ENCODE measurements at places on chromosomes 16 and 17. TPM values are rescaled to one million over a fixed set of nuclear protein-coding genes. Genes with fewer than 3 reads are reported as not detected.

Gene SLC47A2
- total RNA-seq, result 0.17 TPM

Gene TIGD7
- 5.5 TPM for total RNA-seq

Gene FNDC8
- total RNA-seq, result not detected

Gene C17orf50
- not detected for total RNA-seq

Gene COPRS
- 85.1 TPM for total RNA-seq

GRCh38 chr17:27849474-27850185 lies 43.5 kb downstream of the LYRM9 start:
- no peaks in the 10 kb centered on the region for H3K36me3 ChIP-seq
- no peaks in the 10 kb centered on the region for H3K4me1 ChIP-seq
- no peak overlapping the region for H3K4me3 ChIP-seq
- no peak for DNase-seq

GRCh38 chr16:67164599-67165061 lies at the start of gene HSF4:
HSF4 (plus strand) TSS chr16:67164745; CDS start chr16:67164812, 67 bp downstream.
- no peak within 1 kb of the TSS for H3K27ac ChIP-seq
- H3K4me1 ChIP-seq, result peaks cover 12% of the 10 kb centered on the region
- DNase-seq, result no peak
- no peak within 1 kb of the TSS for H3K4me3 ChIP-seq
- H3K27me3 ChIP-seq, result no peaks in the 10 kb centered on the region

DNA sequence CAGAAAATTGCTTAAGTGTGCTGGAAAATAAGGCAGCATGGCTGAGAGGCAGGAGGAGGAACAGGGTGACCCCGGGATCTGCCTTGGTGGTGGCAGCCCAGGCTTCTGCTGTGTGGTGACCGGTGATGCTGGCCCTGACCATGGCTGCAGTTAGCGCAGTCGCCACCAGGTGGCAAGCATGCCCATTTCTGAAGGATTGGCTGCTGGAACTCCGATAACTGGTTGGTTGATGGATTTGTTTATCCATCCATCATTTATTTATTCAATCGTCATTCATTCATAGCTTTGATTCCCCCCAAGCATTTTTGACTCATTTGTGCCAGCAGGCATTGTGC lies 29.1 kb upstream of the ITGA3 start:
- peaks cover 31% of the 10 kb centered on the region for H3K4me1 ChIP-seq
- no peaks in the 10 kb centered on the region for H3K27me3 ChIP-seq
- H3K27ac ChIP-seq, result peak overlapping the region; percentile 96
- no peaks in the 10 kb centered on the region for H3K36me3 ChIP-seq

GRCh38 chr16:28011971-28012445 lies 51.5 kb downstream of the GSG1L start:
- no peaks in the 10 kb centered on the region for H3K4me1 ChIP-seq
- no peak overlapping the region for H3K27ac ChIP-seq
- H3K36me3 ChIP-seq, result no peaks in the 10 kb centered on the region
- H3K4me3 ChIP-seq, result no peak overlapping the region

DNA sequence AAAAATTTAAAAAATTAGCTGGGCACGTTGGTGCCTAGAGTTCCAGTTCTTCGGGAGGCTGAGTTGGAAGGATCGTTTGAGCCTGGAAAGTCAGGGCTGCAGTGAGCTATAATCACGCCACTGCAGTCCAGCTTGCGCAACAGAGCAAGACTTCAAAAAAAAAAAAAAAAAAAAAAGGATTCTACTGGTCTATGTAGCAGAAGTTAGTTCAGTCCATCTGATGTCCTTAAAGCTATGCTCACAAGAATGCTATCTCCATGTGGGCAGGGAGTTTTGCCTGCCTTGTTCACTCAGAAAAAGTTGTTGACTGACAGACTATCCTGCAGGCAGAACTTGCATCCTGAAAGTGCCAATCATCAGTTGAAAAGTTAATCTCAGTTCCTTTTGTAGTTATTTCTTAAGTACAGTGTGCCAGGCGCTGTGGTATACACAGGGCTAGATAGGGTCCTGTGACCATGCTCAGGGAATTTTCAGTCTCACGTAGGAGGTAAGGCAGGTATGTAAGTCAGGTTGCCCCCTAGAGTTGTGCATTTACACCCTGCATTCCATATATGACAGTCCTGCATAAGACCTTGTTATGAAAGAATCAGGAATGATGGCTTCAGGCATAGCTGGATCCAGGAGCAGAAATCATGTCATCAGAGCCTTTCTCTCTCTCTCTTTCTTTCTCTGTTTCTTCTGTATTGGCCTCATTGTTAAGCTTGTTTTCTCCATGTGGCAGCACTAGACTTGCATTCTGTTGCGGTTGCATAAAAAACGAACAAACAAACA lies 7.6 kb downstream of the SYT17 start:
- H3K27me3 ChIP-seq, result no peaks in the 10 kb centered on the region
- DNase-seq, result no peak
- no peak overlapping the region for H3K27ac ChIP-seq
- no peaks in the 10 kb centered on the region for H3K4me1 ChIP-seq
- H3K4me3 ChIP-seq, result no peak overlapping the region
- no peaks in the 10 kb centered on the region for H3K36me3 ChIP-seq

DNA sequence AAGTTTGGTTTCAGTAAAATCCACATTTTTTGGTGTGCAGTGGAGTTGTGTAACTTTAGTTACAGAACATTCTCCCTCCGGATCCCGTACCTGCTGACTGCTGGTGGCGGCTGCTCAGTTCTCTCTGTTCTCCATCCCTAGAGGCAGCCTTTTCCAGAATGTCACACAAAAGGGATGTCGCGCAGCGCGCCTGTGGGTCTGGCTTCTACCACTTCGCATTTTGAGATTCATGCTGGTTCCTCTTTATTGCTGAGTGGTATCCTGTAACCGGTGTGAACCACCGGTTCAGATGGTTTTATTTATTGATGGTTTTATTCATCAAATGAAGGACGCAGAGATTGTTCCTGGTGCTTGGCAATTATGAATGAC lies 981 bp upstream of the CEP131 start:
- H3K36me3 ChIP-seq, result no peaks in the 10 kb centered on the region
- peak overlapping the region; percentile 63 for H3K4me3 ChIP-seq
- H3K27ac ChIP-seq, result no peak overlapping the region
- H3K4me1 ChIP-seq, result peaks cover 19% of the 10 kb centered on the region
- peak; percentile 26 for DNase-seq
- no peaks in the 10 kb centered on the region for H3K27me3 ChIP-seq

- H3K4me1 ChIP-seq, result peaks cover 19% of the 10 kb centered on the region
- H3K36me3 ChIP-seq, result no peaks in the 10 kb centered on the region
- no peak overlapping the region for H3K4me3 ChIP-seq
- no peak for DNase-seq
These were observed 64.1 kb downstream of the ZFHX3 start for GRCh38 chr16:72983728-72984350.

DNA sequence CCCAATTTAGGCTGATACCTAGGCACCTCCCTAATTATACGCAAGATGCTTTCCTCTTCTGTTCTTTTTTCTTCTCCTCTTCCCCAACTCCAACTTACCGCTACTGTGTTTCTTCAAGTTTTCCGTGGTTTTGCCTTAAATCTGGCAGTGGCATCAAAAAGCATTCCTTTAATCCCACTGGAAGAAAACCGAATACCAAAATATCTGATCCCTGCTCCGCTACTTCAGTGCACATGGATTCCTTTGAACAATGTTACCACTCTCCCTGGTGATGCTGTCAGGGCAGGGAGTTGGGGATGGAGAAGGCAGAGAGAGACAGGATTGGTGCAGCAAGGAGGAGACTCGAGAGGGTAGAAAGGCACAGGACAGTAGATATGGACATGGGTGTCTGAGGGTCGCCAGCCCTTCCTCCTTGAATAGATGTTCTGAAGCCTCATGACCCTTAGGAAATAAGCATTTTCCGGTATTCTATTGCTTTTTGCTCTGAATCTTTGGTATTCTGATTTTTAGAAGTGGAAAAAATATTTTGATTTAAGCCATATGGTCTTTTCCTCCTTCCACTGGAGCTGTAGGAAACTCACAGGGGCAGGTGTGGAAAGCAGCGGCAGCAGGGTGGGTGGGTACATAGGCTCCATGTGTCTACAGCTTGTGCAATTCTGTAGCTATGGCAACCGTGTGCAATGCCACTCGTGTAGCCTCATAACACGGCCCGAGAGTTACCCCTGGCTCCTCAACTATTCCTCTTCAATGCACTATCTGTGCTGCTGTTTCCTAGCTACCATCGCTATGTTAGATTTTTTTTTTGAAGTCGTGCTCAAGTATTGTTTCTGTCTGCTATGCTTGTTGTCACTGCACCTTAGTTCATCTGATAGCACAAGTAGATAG lies 32.3 kb upstream of the TANC2 start:
- H3K4me3 ChIP-seq, result no peak overlapping the region
- no peak for DNase-seq
- no peaks in the 10 kb centered on the region for H3K4me1 ChIP-seq
- H3K27ac ChIP-seq, result no peak overlapping the region
- no peaks in the 10 kb centered on the region for H3K27me3 ChIP-seq

GRCh38 chr16:69754143-69754468 lies 620 bp downstream of the NOB1 start:
- peak overlapping the region; percentile 98 for H3K4me3 ChIP-seq
- no peak for DNase-seq
- peak overlapping the region; percentile 49 for H3K27ac ChIP-seq
- no peaks in the 10 kb centered on the region for H3K27me3 ChIP-seq

DNA sequence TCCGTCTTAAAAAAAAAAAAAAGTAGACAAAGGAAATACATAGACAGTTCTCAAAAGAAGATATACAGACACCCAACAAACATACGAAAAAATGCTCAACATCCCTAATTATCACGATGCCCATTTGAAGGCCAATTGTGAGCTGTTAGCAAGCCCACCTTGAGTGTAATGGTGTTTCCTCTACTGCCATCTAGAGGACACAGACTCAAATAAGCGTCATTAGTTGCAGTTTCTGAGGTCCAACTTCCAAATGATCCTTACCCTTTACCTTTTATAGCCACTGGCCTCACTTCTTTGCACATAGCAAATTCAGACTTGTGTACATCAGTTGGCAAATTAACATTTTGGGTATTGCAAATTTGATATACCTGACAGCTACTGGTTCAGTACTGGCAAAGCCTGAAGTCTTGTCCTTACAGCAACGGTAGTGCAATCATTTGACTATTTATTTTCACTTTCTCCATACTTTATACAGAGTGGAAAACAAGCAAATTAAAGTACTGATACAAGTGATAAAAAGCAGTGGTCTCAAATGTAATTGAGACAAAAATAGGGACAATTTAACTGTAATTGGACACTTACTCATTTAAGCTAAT lies 536.3 kb upstream of the EEF2KMT start:
- no peaks in the 10 kb centered on the region for H3K36me3 ChIP-seq
- H3K4me1 ChIP-seq, result no peaks in the 10 kb centered on the region
- H3K4me3 ChIP-seq, result no peak overlapping the region
- no peak overlapping the region for H3K27ac ChIP-seq
- peak; percentile 35 for DNase-seq

DNA sequence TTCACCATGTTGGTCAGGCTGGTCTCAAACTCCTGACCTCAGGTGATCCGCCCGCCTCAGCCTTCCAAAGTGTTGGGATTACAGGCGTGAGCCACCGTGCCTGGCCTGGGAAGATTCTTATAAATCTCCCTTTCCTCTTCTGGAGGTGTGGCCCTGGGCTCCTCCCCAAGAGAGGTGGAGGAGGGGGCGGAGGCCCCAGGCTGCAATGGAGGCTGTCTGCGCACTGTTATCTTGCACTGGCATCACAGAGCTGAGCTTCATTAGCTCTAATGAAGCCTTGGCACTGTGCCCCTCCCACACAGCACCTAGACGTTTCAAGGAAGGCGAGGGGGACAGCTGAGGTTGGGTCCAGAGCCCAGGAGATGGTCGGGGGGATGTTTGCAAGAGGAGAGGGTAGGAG lies 7.5 kb downstream of the ARHGAP23 start:
- H3K27me3 ChIP-seq, result no peaks in the 10 kb centered on the region
- no peak for DNase-seq
- H3K4me1 ChIP-seq, result no peaks in the 10 kb centered on the region
- no peaks in the 10 kb centered on the region for H3K36me3 ChIP-seq

DNA sequence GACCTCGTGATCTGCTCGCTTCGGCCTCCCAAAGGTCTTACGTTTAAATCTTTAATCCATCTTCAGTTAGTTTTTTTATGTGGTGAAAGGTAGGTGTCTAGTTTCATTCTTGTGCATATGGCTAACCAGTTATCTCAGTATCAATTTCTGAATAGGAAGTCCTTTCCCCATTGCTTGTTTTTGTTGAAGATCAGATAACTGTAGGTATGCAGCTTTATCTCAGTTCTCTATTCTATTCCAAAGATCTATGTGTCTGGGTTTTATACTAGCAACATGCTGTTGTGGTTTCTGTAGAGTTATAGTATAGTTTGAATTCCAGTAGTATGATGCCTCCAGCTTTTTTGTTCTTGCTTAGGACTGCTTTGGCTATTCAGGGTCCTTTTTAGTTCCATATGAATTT lies 65.2 kb downstream of the TNFRSF13B start:
- H3K4me1 ChIP-seq, result peaks cover 28% of the 10 kb centered on the region
- no peak overlapping the region for H3K4me3 ChIP-seq
- peak overlapping the region; percentile 40 for H3K27ac ChIP-seq
- H3K36me3 ChIP-seq, result no peaks in the 10 kb centered on the region
- no peaks in the 10 kb centered on the region for H3K27me3 ChIP-seq
- DNase-seq, result peak; percentile 27

DNA sequence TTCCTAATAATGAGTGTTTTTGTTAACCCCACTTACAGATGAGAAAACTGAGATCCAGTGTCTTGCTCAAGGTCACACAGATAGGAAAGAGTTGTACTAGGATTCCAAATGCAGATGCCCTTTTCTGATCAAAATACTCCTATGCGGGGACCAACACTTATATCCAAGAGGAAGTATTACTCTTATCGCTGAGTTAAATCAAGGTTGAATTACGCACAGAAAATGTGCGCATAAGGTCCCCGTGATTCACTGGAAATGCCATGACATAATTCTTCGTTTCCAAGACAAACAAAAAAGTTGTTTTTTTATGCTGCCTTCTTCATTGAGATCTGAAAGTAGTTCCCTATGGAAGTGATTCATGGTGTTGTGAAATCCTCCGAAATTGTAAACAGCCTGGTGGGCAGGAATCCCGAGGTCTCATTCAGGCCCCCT lies 463.8 kb upstream of the HSBP1 start:
- H3K27me3 ChIP-seq, result peaks cover 17% of the 10 kb centered on the region
- H3K27ac ChIP-seq, result no peak overlapping the region
- no peaks in the 10 kb centered on the region for H3K36me3 ChIP-seq
- no peaks in the 10 kb centered on the region for H3K4me1 ChIP-seq
- DNase-seq, result peak; percentile 37
- H3K4me3 ChIP-seq, result no peak overlapping the region

- no peak for DNase-seq
These were observed 192.2 kb downstream of the WWOX start for GRCh38 chr16:78291604-78292003.

DNA sequence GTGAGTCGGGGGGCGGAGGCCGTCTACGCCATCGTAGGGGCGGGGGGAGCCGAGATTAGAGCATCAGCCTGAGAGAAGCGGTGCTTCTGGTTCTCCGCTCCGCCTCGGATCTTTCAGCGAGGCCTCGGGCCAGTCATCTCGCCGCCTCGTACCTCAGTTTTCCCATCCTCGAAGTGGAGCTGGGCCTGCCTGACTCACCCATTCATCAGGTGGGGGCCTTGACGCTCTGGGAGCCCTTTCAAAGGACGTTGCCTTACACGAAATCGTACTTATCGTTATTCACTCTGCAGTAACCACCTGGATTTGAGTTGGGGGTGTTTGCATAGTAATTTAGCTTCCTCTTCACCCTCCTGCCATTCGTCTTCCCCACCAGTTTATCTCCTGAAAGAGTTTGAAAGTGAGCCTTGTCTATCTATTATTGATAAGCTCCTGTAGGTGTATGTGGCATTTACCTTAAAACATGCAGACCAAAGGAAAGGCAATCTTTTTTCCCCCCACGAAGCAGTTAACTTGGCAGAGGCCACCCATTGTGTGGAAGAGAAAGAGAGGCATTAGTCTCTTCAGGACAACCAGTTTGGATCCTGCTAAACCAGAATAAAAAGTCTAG lies 674 bp downstream of the TAF15 start:
- peak overlapping the region; percentile 97 for H3K4me3 ChIP-seq
- H3K27ac ChIP-seq, result peak overlapping the region; percentile 88
- H3K4me1 ChIP-seq, result peaks cover 31% of the 10 kb centered on the region
- no peaks in the 10 kb centered on the region for H3K27me3 ChIP-seq
- peaks cover 8% of the 10 kb centered on the region for H3K36me3 ChIP-seq
